ENCODE measurements at places on chromosomes 12 and 14.

DNA sequence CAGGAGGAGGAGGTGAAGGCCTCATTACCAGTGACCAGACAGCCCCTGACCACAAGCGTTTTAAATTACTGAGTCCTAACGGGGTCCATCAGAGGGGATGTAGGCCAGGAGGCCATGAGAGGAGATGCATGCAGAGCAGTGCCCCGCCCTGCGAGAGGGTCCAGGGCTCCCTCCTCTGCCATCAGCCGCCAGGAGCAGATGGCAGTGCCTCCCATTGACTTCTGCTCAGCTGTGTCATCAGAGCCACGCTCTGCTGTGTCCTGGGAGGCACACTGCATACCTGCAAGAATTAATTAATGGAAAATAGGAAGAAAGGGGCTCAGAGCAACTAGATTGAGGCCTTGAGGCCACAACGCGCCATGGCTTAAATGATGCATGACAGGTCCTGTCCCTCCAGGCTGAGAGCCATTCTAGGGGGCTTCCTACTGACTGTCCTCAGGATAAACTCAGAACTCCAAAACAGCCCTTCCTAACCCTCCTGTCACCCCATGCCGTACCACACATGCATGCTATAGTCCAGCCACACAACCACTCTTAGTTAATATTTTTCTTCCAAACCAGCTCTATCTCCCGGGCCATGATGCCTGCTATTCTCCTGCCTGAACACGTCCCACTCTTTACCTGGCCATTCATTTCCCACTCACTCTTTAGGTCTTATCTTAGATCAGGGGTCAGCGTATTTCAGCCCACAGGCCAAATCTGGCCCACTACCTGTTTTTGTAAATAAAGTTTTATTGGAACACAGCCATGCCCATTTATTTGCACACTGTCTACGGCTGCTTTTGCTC lies 235.8 kb downstream of the KSR2 start:
- no peak for DNase-seq

GRCh38 chr12:62686938-62687337 lies 220.3 kb downstream of the MON2 start:
- peak; percentile 69 for DNase-seq

DNA sequence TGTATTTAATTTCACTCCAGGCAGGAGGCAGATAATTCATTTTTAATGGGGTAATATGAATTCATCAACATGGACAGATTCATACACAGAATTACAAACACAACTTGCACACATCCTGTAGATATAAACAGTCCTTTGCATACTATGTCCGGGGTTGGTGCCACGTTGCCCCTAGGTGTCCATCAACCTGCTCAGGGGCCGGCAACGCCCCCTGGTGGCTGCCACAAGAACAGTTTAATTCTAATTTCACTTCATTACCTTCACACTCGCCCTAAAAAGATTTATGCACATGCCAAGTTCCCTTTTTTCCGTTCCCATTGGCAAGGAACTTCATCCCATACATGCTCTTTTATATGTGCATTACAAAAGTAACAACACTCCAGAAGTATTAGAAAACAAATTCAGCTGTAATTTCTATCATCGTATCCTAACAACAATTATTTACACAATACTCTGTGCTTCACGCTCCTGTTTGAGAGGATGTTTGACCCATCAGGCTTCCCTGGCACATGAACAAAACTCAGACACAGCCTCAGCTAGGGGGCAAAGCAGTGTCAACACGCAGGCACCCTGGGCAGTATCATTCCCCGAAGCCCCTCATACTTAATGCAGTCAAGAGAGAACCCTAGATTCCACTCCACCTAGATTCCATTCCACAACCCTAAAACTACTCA lies 15.5 kb downstream of the MANSC1 start:
- peak; percentile 35 for DNase-seq

GRCh38 chr12:82682326-82682725 lies 4.4 kb upstream of the TMTC2 start:
- no peak for DNase-seq

DNA sequence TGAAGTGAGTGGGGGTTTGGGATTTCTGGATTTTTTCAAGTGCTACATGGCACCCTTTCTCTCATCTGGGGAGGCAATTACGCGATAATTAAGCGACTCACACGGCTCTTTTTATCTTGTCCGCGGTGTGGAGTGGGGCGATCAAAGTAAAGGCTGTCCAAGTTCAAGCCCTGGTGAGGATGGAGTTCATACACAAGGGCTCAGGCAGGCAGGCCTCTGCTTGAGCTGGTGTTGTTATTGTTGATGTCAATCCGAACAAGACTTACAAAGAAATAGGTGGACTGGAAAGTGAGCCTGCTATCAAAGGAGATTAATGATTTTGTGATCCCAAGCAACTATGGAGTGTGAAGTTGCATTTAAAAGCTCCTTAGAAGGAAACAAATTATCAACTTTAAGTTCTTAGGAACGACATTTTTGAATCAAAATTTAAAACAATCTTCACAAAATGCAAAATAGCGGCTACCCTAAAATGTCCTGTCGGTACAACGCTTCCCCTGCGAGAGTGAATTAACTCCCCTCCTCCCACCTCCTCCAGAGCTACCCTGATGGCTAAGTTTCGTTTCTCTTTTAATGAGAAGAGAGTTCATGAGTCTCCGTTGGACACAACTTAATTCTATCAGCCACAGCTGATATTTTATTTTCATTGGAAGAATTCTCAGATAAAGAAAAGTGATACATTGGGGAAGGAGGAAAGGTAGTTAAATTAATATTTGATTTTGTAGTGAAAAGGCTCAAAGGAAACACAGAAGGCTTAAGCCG lies 5.9 kb downstream of the FOXA1 start:
- no peak for DNase-seq

DNA sequence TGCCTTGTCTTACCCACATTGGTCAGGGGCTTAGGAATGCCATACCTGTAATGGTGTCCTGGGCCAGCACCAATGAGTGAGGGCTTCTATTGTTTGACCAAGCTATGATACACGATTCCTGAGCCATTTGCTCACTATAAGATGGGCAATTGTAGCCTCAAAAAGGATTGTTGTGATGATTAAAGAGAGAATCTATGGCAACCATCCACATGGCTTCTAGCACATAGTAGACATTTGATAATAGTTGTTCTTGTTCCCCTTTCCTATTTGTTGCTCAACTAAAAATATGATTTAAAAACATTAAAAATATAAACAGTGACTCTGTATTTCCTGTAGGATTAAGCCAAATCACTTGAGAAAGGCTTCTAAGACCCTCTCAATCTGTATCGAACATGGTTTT lies 366.1 kb downstream of the PCNX1 start:
- no peak for DNase-seq

GRCh38 chr12:90621927-90622326 lies 333.0 kb downstream of the CCER1 start:
- DNase-seq = peak; percentile 73

Data from amniotic epithelial cell (primary cell).